ENCODE measurements at places on chromosomes 11 and 22.

GRCh38 chr11:111059726-111060125, 185.8 kb upstream of the POU2AF2 start:
- DNase-seq, result no peak

DNA sequence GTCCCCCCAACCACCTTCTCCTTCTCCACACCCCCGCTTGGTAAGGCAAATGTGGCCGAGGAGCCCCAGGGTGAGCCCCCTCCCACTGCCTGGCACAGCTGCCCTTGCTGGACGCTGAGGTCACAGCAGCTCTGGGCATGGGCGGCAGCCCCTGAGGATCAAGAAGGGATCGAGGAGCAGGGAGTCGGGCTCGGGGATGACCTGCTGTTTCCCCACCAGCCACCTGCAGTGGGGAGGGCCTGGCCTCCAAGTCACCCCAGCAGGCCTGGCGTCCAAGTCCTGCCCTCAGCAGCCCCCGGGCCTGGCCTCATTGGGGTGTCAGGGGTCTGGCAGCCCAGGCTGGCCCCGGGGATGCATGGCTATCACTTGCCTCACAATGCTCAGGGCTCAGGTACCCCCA, 23.7 kb downstream of the MUC5AC start:
- no peak for DNase-seq

GRCh38 chr11:72217841-72218240, 1.2 kb downstream of the FOLR2 start:
- DNase-seq, result no peak

DNA sequence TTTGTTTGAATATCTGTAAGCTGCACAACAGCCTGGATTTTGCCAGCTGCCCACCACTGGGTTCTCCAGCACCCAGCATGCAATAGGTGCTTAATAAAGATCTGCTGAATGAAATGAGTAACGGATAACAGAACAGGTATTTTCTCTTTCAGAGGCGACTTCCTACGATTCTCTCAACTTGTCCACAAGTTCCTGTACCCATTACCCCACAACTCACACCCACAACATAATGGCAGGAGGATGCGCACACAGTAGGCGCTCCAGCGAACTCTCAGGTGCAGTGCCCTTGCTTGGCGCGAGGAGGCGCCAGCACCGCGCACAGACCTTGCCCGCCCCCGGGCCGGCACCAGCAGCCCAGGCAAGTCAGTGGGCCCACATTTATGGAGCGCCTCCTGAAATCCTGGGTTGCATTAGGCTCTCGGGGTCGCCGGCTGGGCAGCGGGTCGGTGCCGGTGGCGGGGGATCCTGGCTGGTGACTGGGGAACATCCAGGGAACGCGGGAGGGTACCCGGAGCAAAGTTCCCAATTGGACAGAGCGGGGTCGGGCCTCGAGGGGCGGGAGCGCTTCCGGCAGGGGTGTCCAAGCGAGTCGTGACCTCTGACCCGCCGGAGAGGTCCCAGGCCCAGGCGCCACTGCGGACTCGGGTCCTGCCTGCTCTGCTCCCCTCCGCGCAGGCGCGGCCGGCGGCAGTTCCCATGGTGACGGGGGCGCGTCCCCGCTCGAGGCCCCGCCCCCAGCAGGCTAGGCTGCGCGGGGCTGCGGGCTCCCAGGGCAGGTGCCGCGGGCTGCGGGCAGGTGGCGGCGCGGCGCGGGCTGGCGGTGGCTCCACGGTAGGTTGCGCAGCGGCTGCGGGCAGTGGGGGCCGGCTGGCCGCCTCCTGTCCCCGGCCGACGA, at the start of gene KIAA1671:
KIAA1671 (plus strand) TSS at position 775 of the 895 bp plus-strand sequence. CDS start 75,284 bp downstream, outside the sequence.
- DNase-seq, result peak; percentile 39

DNA sequence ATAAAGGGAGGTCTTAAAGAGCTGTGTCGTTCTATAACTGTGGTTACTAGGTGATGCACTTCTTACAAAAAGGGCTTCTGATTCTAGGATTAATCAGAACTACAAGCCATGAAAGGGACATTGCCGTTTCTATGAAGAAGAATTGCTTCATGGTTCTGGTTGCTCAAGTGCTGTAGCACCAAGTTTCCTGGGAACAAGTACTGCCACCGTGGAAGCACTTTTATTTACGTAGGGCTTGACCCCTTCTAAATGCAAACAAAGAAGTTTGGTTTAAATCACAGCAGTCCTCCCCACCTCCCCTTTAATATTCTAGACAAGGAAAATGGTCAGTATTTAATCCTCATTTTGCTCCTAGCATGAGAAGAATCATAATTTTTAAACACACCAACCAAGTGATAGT, 9.8 kb downstream of the YAP1 start:
- DNase-seq, result no peak

DNA sequence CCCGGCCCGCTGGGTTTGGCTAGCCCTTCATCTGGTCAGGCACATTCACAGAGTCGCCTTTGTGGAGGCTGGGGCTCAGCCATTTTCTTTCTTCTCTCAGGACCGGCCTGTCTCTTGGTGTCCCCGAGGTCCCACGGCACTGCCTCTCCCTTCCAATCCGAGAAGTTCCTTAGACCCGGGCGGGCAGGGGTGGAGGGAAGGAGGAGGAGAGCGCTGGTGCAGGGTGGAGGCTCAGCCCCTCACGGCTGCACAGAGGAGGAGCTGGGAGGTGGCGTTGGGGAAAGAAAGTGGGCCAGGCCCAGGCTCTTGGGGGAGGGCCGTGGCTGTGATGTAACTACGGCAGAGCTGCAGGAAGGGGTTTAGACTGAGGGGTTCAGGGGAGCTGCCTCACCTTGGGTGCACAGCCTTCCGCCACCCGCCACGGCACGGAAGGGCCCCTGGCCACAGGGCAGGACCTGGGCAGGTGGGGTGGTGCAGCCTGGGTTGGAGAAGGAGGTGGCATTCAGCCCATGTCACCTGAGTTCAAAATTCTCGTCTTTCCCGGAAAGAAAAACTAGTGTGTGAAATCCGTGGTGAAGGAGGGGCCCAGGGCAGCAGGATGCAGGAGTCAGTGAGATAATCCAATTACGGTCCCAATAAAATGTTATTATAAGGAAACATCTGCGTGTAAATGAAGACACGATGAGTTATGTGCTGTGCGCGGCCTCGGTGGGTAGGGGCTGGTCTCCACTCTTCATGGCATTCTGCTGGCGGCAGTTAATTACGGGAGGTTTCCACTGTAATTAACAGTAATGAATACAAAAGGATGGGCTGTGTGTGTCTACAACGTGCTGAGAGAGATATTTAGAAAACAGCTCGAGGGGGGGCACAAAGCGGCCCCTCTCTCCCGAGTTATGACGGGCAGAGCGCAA, 1.7 kb downstream of the BRSK2 start:
- DNase-seq, result no peak

DNA sequence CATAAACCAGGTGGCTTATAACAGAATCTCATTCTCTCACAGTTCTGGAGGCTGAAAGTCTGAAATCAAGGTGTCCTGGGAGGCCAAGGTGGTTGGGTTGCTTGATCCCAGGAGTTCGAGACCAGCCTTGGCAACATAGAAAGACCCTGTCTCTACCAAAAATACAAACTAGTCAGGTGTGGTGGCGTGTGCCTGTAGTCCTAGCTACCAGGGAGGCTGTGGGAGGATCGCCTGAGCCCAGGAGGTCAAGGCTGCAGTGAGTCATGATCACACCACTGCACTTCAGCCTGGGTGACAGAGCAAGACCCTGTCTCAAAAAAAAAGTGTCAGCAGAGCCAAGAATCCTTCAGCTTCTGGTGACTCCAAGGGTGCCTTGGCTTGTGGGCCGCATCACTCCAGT, 8.9 kb upstream of the PRR5 start:
- DNase-seq, result no peak

- peak; percentile 84 for DNase-seq
These were observed 88.3 kb upstream of the MTMR2 start for GRCh38 chr11:96012086-96012824.

DNA sequence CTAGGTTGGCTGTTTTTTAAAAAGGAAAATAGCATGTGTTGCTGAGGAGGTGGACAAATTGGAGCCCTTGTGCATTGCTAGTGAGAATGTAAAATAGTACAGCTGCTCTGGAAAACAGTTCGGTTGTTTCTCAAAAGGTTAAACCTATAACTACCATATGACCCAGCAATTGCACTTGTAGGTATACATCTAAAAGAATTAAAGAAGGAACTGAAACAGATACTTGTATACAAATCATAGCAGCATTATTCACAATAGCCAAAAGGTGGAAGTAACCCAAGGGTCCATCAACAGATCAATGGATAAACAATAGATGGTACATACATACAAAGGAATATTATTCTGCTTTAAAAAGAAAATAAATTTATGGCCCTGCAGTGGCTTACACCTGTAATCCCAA, 111.4 kb downstream of the CSTPP1 start:
- no peak for DNase-seq
